Activated CD4-positive, alpha-beta T cell treated with anti-CD3 and anti-CD28 coated beads for 36 hours (primary cell): ENCODE measurements at places on chromosomes 7 and 10. TPM values are rescaled to one million over a fixed set of nuclear protein-coding genes. Genes with fewer than 3 reads are reported as not detected.

DNA sequence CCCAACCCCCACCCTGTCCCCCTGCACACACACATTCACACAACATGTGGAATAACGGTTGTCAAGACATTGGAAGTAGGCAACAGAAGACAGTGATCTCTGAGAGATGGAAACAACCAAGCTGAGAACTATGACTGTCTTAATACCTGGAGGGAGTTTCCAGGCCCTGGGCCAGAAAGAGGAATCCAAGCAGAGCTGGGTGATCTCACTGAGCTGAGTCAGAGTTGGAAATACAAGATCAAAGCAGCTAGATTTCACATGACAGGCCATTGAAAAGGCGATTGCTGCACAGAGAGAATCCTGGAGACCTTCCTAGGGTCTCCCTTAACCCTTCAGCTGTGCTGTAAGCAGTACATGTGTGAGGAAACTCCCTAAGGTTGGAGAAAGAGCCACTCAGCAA is 165.8 kb upstream of the PRSS1 start:
- H3K4me1 ChIP-seq: peaks cover 36% of the 10 kb centered on the region
- no peaks in the 10 kb centered on the region for H3K27me3 ChIP-seq
- DNase-seq: peak; percentile 72
- H3K36me3 ChIP-seq: no peaks in the 10 kb centered on the region

The EN2 gene
- not detected for total RNA-seq

The ZNF804B gene
- total RNA-seq: not detected

The TEX36 gene
- total RNA-seq: not detected

GRCh38 chr7:107969856-107970255 is 33.1 kb downstream of the LAMB1 start:
- no peaks in the 10 kb centered on the region for H3K4me1 ChIP-seq
- H3K4me3 ChIP-seq: no peak overlapping the region
- H3K36me3 ChIP-seq: no peaks in the 10 kb centered on the region
- DNase-seq: no peak
- no peak overlapping the region for H3K27ac ChIP-seq
- H3K27me3 ChIP-seq: peaks cover 2% of the 10 kb centered on the region

DNA sequence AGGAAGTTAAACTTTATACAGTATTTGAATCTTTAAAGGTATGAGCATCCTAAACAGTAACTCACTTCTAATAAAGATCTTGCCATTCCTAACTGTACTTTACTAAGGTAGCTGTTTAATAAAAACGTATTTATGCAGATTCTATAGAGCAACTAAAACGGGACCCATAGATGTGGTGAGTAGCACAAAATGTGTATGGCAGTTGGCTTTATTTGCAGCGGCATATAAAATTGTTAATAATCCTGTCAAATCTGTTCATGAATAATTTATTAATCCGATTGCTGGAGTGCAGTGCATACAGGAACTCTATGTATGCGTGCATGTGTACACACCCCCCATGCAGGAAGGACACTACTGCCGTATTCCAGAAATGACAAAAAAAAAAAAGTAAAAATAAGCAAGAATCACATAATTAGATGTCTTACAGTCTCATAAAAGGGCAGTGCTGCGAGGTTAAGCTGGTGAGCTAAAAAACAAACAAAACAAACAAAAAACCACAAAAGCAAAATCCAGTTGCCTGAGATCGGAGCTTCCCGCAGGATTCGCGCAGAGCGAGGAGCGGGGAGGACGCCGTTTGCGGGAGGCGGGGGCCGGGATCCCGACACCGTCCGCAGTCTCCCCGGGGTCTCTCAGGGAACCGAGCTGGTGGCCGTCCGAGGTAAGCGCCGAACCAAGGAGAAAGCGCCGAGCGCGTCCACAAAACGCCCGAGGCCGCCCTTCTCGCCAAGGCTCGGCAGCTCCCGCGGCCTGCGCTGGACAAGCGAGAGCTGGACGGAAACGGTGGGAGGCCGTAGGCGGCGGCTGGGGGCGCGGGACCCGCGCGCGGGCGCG is 518 bp upstream of the COMMD3 start:
- peak overlapping the region; percentile 97 for H3K27ac ChIP-seq
- peaks cover 38% of the 10 kb centered on the region for H3K4me1 ChIP-seq
- DNase-seq: no peak
- H3K36me3 ChIP-seq: peaks cover 6% of the 10 kb centered on the region

The RAPGEF5 gene
- 1.5 TPM for total RNA-seq
